ENCODE measurements at places on chromosomes 7 and 10.

DNA sequence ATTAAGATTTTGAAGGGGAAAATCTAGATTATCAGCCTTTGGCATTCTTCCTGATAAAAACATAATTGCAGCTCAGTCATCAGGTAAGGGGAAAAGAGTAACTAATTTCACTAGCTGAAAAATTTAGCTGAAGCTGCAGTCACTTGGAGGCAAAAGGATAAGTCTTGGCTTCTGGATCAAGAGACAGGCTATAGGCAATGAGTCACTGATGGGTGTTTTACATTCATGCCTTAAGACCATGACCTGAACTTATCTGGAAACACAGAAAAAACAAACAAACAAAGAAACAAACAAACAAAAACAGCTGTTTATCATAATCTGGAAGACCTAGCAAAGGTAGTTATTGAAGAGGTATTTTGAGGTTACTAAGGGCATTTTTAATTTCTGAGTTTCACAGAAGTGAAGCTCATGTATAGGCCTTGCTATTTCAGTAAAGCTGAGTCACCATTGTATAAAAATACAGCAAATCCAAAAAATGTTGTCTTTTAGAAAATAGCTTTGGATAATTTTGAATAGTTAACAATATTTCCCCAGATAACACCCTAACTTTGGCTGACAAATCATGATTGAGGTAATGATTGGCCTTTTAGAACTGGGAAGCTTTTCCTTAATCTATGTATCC lies 40.3 kb downstream of the ZNF22 start:
- DNase-seq, result no peak

GRCh38 chr7:98755138-98755898 lies 114.5 kb downstream of the TMEM130 start:
- DNase-seq, result no peak

DNA sequence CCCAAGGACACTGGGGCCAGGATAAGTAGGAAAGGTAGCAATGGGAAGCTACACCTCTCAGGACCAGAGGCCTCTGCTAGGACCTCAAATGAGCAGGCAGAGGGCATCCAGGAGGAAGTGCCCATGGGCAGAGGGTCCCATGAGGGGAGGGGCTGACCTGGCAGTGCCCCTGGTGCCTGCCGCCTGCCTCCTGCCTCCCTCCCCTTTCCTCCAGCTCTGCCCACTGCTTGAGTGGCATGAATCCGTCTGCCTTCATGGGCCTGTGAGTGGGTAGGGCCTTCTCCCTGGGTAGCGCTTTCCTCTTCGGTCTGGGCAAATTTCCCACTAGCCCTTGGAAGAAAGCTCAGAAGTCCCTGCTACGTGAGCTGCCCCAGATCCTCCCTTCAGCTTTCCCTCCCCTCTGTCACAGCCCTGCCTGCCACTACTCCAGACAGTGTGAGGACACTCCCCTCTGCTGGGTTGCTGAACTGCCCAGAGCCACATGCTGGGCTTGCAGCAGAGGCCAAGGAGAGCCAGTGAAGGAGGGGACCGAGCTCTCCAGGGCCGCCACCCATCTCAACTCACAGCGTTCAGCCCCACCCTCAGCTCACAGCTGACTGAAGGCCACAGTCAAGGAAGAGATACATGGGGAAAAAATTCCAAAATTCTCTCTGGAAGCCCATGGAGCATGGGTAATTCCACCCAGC lies 141.4 kb downstream of the ARHGAP22 start:
- no peak for DNase-seq

DNA sequence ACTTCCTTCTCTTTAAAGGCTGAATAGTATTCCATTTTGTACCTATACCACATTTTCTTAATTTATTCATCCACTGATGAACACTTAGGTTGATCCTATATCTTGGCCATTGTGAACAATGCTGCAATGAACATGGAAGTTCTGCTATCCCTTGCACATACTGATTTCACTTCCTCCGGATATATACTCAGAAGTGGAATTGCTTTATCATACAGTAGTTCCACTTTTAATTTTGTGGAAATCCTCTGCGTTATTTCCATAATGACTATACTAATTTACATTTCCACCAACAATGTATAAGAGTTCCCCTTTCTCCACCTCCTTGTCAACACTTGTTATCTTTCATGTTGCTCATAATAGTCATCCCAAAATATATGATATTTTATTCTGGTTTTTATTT lies 312.6 kb downstream of the PLXDC2 start:
- no peak for DNase-seq

DNA sequence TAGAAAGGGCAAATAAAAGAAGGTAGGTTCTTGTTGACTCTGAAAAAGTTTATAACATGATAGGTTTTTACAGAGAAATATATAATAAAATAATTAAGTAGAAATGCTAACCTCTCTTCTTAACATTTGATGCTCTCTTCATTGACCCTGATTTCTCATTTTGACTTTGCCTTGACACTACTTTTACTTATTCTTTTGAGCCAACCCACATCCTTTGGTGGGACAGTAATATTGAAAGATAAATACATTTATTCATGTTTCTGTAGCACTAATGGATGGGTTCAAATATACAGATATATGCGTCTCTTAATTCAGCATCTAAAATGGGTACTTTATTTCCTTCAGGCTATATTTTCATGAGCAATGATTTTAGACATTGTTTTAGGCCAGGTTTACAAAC lies 34.4 kb downstream of the DDC start:
- no peak for DNase-seq

- no peak for DNase-seq
Measured at GRCh38 chr7:24341691-24342413, 57.9 kb downstream of the NPY start.

- no peak for DNase-seq
Measured at GRCh38 chr7:158315881-158316280, 271.7 kb downstream of the PTPRN2 start.

GRCh38 chr10:132131581-132132420 lies 54.9 kb upstream of the DPYSL4 start:
- no peak for DNase-seq

GRCh38 chr10:91626936-91627335 lies 5.9 kb downstream of the PPP1R3C start:
- DNase-seq, result no peak

DNA sequence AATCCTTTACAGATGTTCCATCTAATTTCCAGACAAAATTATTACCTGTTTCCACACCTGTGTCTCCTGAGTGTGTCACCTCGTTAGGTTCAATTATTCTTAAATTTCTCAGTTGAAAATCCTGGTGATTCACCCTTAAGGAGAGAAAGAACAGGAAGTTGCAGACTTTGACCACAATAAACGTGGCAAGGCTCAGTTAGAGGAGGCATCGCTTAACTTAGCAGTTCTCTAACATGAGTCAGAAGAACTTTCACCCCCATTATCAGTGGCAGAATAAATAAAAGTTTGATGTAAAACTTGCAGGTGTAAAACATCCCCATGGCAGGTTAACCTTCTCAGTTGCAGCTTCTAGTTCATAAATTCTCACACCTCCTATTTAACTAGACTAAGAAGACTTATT lies 8.3 kb downstream of the XPNPEP1 start:
- peak; percentile 13 for DNase-seq

DNA sequence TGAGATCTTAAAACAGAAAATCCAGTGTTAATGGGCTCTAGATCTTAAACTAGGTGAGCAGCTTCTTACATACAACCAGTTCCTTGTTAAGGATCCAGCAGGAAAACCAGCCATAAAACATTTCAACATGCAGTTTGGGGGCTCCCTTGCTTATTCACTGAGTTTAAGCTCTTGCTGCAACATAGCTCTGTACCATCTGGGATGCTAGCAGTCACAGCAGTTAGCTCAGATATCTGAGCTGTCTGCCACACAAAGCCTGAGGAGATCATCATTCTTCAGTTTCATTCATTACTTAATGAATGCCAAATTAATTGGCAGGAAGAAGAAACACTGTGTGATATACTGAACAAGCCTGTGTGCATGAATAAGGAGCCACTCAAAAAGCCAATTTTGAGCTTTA lies 62.8 kb downstream of the PODXL start:
- no peak for DNase-seq

DNA sequence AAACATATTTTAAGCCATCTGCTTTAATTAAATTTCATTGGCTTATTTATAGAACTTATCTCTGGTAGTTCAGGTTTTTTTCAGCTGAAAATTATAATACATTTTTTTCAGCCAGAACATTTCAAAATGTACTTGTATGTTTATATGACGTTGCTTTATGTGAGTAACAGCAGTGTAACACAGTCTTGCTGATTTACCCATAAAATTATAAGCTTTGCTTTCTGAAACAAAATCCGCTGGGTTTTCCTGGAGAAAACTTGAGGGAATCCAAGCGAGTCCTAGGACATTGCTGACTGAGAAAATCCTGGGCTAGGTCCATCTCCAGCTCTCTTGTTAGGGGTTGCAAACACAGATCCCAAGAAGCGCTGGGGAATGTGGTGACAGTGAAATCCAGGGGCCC lies 112.2 kb upstream of the GATA3 start:
- DNase-seq, result no peak

DNA sequence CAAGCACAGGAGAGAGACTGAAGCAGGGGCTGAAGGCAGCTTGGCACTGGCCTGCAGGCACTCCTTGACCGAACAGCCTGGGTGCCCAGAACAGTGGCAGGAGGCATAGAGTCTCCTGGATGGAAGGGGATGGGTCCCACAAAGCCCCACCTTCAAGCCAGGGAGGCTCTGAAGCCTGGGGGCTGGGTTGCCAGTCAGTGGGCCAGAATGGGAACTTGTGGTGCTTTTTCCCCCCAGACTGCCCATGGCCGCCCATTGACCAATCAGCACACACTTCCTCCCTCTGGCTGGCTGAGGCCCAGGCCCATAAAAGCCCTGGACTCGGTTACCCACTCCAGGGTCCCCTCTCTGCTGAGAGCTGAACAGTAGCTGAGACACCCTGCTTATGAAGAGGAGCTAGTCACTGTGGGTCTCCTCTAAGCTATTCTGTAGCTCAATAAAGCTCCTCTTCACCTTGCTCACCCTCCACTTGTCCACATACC lies 109.6 kb downstream of the ELAPOR2 start:
- DNase-seq, result no peak

DNA sequence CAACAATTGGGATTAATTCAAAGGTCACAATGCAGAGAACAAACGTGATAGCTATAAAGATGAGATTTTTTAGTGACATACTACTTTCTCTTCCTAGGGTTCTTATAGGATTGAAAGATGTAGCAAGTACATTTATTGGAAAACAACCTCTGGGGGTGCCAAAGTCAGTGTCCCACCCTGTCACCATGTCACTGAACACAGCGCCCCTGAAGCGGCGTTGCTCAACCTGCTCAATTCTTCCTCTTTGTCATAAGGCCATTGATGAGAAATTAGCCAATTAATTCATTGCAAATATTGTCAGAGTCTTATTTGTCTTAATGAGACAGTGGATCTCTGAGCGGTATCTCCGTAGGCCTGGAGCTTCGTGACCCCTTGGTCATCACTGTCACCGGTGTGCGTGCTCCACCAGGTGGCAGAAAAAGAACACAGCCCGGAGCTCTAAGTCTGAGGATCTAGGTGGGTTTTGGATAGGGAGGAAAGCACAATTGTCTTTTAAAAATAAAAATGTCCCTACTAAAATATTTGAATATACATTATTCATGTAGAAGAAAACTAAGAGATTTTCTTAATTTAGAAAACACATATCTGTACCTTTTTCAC lies 362.6 kb downstream of the PAXIP1 start:
- no peak for DNase-seq

GRCh38 chr10:97898429-97898828 lies 48.8 kb downstream of the GOLGA7B start:
- no peak for DNase-seq

DNA sequence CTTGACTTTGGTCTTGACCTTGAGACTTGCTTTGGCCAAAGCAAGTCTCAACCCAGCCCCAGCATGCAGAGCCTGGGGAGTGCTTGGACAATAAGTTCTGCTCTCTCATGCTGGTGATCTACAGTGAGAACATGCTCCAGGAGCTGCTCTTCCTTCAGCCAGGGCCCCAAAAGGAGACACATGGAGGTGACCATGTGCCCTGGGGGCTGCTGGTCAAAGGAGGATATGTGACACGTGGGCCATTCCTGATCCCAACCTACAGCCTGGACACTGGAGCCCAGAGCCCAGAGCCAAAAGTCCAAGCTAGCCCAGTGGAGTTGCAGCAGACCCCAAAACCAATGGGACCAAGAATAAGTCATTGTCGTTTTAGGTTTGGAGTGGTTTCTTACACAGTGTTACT lies 78.2 kb upstream of the CHST15 start:
- DNase-seq, result no peak

DNA sequence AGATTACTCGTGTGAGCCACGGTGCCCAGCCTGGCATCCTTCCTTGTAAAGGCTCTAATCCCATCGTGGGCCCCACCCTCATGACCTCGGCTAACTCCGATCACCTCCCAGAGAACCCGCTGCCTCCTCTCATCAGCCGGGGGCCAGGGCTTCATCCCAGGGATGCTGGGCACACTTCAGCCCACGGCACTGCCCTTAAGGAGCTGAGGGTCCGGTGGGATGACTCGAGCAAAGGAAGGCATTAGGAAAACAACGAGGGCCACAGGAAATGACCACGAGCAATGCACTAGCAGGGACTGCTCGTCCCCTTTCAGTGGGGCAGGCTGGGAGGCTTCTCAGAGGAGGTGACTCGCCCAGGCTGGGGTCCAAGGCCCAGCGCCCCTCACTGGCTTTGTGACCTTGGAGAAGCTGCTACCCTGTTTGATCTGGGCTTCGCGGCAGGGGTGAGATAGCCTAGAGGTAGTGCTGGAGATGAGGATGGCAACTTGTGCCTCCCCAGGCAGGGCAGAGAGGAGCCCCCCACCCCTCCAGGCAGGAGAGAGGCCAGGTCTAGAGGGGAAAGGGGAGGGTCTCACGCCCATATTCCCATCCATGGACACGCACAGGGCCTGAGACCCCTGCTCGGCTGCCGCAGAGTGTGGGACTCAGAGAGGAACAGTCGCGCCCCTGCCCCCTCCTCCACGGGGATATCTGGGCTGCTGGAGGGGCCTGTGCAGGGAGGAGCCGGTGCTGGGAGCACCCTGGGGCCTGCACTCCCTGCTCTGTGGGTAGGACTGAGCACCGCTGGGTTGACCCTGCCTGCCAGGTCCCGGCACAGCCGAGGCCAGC lies 26.8 kb downstream of the ELFN1 start:
- DNase-seq, result no peak

DNA sequence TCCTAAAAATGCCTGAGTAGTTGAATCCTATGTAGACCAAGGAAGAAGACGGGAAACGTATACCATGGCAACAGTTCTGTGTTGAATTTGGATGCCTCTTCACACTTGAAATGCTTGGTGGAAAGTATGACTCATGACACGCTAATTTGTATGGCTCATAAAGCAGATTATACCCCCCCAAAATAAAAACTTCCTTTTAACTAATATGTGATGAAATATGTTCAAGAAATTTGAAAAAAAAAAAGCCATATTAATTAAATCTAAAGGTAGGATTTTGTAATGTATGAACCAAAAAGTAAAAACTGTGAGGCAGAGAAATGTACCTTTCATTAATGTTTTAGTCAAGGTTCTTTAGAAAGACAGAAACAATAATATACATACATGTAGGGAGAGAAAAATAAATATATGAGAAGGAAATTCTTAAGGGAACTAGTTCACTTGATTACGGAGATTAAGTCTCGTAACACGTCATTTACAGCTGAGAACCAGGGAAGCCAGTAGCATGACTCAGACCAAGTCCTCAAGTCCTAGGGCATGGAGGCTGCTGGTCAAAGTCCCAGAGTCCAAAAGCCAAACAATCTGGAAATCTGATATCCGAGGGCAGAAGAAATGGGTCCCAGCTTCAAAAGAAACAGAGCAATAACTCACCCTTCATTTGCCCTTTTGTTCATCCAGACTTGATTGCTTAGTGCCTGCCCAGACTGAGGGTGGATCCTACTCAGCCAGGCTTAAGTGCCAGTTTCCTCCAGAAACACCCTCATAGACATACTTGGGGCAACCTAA lies 485.1 kb downstream of the SEMA3D start:
- DNase-seq, result no peak
